GM12891 (cell line): ENCODE measurements at places on chromosomes 1 and 21.

DNA sequence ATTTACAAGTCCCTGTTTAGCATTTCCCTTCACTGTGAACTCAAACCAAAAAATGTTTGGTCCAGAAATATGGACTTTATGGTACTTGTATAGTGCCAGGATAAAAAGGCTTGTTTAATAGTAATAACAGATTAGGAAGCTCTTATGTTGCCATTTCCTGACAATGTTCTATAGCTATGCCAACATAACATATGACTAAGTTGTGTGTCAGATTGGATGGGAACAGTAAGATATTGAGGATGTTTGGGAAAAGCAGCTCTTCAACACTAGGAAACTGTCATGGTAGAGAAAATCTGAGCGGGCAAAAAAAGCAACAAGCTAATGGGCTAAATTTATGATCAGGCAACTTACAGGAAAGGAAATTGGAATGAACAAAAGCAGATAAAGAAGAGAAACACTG lies 287.1 kb upstream of the ADGRL4 start:
- DNase-seq: no peak

- peak; percentile 30 for DNase-seq
Observed at GRCh38 chr1:32972814-32973428, 8.3 kb upstream of the RNF19B start.

- DNase-seq: no peak
Observed at GRCh38 chr1:18332576-18332975, 148.2 kb upstream of the KLHDC7A start.

- no peak for DNase-seq
Observed at GRCh38 chr1:116819081-116819480, 64.9 kb downstream of the CD2 start.

DNA sequence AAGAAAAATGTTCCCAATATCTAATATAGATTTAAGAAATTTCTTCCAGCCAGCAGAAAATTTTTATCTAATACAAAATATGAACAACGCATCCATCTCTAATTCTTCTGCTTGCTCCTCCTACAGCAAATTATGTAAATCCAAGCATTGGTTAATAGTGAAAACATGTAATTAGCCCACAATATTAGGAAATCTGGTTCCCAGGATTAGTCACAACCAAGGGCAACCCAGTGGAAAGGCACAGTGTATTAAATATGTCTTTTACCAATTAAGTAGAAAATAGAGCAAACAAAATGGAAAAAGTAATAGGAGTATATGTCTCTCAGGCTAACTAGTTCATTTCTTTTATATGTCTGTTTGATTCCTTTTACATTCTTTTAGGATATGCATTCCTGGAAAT lies 59.4 kb upstream of the IFI44L start:
- DNase-seq: no peak

GRCh38 chr1:30745834-30746208 lies 11.8 kb downstream of the LAPTM5 start:
- no peak for DNase-seq

GRCh38 chr1:208207388-208208131 lies 36.6 kb downstream of the PLXNA2 start:
- no peak for DNase-seq

DNA sequence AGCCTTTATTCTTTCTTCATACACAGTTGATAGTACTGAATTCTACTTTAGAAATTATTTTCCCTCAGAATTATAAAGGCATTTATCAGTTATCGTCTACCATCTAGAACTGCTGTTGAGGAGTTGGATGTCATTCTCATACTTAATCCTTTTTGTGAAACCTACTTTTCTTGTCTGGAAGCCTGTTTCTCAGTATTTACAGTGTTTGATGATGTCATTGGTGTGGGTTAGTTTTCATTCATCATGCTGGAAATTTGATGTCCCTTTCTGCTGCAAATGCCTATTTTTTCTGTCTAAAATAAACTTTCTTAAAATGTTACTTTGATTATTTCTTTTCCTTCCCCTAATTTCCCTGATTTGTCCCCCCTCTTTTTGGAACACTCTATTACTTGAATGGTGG lies 22.8 kb upstream of the ZNF281 start:
- DNase-seq: no peak

GRCh38 chr1:159831412-159832141 lies 4.9 kb downstream of the SLAMF8 start:
- no peak for DNase-seq

DNA sequence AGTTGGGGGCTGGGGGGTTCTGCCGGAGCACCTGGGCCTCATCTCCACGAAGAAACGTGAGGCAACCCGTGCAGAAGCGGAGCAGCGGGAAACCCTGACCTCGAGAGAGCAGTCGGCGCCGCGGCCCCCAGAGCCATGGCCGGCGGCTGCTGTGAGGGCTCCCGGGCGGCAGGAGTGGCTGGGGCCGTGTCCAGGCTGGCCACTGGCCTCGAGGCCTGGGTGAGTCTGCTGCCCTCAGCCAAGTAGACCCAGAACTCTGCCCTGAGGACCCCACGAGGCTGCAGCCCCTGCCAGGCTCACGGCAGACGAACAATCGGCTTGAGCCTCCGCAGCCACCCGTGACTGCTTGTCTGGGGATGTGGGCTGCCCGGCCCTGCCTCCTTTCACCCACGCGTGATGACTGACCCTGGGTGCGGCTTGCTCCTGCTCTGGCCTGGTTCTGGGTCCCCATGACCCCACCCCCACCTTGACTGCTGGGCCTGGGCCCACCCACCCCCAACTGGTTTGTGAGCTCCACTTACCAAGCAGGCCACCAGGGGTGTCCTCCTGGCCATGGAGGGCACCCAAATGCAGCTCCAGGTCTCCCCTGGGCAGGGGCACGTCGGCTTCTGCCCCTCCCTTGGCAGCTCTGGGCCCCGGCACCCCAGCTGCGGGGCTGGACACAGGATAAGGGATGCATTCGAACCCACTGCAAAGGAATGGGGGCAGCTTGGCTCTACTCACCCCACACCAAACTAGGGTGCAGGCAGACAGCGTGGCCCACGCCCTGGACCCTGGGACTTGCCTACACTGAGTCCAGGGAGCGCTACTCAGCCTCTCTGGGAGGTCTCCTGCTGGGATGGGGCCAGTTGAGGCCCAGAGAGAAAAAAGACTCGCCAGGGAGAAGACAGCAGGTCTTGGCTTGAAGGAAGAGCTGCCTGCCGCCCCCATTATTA lies 34.2 kb downstream of the MORN1 start:
- no peak for DNase-seq
